ENCODE measurements at places on chromosomes 16 and 17. TPM values are rescaled to one million over a fixed set of nuclear protein-coding genes. Genes with fewer than 3 reads are reported as not detected.

- H3K4me1 ChIP-seq, result peaks cover 10% of the 10 kb centered on the region
- H3K27ac ChIP-seq, result no peak overlapping the region
- DNase-seq, result no peak
- H3K36me3 ChIP-seq, result no peaks in the 10 kb centered on the region
- H3K4me3 ChIP-seq, result no peak overlapping the region
- no peaks in the 10 kb centered on the region for H3K27me3 ChIP-seq
Observed at GRCh38 chr17:1331708-1332107, 52.2 kb downstream of the TRARG1 start.

- no peak for DNase-seq
- H3K27me3 ChIP-seq, result no peaks in the 10 kb centered on the region
- peaks cover 12% of the 10 kb centered on the region for H3K36me3 ChIP-seq
- H3K4me3 ChIP-seq, result no peak overlapping the region
Observed at GRCh38 chr16:67460168-67460567, 20.8 kb downstream of the ATP6V0D1 start.

GRCh38 chr17:48878920-48879898 is 13.4 kb upstream of the ATP5MC1 start:
- no peaks in the 10 kb centered on the region for H3K36me3 ChIP-seq
- H3K4me3 ChIP-seq, result no peak overlapping the region
- H3K27ac ChIP-seq, result no peak overlapping the region
- H3K4me1 ChIP-seq, result no peaks in the 10 kb centered on the region
- no peak for DNase-seq
- peaks cover 37% of the 10 kb centered on the region for H3K27me3 ChIP-seq

DNA sequence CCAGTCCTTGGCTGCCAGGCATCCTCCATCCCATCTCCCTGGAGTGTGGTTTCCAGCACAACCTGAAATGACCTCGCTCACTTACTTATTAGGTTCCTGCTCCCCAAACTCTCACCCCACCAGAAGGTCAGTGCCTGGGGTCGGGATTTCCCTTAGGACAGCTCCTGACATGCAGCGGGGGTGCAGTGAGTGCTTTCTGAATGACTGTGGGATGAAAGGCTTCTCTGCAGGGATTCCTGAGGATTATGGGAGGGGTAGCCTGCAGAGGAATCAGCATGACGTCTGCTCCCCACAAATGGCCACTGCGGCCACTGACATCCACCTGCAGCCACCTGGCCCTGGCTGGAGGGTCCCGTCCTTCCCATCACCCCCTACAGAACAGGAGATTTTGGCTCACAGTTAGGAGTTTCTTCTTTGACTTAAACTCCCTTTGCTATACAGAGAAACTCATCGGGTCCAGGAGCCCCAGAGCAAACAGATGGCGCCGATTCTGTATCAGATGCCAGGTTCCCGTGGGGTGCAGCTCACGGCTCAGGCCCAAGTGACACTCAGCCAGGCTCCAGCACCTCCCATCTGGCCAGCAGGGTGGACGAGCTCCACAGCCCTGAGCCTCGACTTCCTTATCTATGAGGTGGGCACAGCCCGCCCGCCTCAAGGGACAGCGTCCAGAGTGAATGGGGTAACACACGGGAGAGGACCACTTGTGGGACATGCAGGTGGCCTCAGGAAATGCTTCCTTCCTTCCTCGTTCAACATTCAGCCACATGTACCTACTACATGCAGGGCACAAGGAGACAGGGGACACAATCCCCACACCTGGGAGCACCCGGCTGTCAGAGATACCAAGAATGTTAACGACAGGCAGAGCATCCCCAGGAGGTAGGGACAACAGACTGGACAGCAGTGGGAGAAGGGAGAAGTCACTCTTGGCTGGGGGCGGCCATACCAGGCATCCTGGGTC is 69.8 kb downstream of the RMI2 start:
- DNase-seq, result no peak
- H3K27ac ChIP-seq, result no peak overlapping the region
- no peaks in the 10 kb centered on the region for H3K4me1 ChIP-seq
- H3K27me3 ChIP-seq, result no peaks in the 10 kb centered on the region

DNA sequence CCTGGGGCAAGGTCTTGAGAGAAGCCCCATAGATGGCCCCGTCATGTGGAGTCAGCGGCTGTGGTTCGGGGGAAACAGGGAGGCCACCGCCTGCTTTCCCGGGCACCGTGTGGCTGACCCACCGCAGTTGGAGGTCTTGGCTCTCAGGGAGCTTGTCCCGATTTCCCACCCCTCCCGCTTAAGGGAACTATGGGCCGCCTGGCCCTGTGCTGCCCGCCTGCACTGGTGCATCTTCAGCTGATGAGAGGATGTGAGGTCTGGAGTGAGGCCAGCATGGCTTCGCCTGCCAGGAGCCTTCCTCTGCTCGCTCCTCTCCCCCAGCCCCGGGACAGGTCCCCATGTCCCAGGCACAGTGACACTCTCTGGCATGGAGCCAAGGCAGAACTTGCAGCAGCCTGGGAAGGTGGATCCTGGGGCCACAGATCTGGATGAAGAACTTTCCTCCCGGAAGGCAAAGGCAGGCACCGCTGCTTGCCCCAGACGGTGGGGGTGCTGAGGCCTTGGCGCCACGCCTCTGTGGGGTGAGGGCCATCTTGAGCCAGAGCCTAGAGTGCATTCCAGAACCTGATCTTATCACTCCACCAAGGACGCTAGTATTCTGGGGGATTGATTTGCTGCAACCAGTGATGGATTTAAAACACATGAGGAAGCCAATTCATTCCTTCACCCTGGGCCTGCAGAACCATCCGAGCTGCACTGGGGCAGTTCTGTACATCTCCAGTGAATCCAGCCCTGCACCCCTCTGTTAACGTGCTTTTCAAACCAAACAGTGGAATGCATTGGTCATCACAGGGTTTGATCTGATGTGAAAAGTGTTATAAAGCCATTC is 178.6 kb upstream of the TNRC6C start:
- no peaks in the 10 kb centered on the region for H3K36me3 ChIP-seq
- H3K4me3 ChIP-seq, result no peak overlapping the region
- DNase-seq, result no peak

DNA sequence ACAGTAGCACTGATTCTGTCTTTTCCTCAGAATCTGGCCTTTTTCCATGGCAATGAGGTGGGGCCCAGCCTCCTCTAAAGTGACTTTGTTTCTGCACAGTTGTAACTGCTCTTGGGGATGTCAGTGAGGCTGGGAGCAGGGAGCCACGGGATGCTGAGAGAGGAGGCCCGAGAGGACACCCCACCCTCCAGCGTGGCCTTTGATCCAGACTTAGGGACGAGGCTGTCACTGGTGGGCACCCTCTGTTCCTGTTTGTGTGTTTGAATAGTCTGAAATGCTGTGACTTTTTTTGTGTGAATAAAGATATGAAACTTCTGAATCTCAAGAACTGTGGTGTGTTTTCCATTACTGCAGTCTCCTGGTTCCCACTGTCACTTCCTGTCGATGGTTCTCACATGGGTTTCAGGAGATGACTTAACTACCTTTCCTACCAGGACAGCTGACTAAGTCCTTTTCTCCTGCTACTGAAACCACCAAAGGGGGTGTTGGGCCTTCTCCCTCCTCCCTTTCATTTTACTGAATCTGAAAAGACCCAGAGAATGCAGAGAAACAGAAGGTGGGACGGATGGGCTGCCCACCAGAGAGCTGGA is 18.6 kb downstream of the KCTD2 start:
- no peak overlapping the region for H3K27ac ChIP-seq
- H3K27me3 ChIP-seq, result no peaks in the 10 kb centered on the region
- DNase-seq, result no peak

- no peaks in the 10 kb centered on the region for H3K27me3 ChIP-seq
- no peak for DNase-seq
- H3K4me3 ChIP-seq, result peak overlapping the region; percentile 18
- H3K4me1 ChIP-seq, result peaks cover 31% of the 10 kb centered on the region
- H3K27ac ChIP-seq, result no peak overlapping the region
- H3K36me3 ChIP-seq, result no peaks in the 10 kb centered on the region
Observed at GRCh38 chr17:27494192-27495091, 38.2 kb downstream of the KSR1 start.

DNA sequence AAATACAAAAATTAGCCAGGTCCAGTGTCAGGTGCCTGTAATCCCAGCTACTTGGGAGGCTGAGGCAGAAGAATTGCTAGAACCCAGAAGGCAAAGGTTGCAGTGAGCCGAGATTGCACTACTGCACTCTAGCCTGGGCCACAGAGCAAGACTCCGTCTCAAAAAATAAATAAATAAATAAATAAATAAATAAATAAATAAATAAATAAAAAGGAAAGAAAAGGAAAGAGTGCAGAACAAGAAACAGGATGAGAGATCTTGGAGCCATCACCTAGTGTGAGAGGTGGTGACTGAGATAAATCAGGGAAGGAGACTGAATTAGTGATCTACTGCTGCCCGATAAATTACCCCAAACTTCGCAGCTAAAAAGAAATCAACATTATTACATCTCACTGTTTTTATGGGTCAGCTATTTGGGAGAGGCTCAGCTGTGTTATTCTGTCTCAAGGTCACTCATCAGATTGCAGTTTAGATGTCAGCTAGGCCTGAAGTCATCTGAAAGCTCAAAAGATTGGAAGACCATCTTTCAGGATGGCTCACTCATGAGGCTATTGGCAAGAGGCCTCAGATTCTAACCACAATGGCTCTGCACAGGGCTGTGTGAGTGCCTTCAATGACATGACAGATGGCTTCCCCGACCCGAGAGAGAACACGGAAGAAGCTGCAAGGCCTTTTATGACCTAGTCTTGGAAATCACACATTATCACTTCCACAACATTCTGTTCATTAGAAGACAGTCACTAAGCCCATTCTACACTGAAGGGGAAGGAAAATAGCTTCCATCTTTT is 66.4 kb downstream of the CMC2 start:
- peaks cover 13% of the 10 kb centered on the region for H3K4me1 ChIP-seq
- DNase-seq, result peak; percentile 74
- no peaks in the 10 kb centered on the region for H3K27me3 ChIP-seq
- no peak overlapping the region for H3K4me3 ChIP-seq
- no peak overlapping the region for H3K27ac ChIP-seq

GRCh38 chr17:72142614-72143013 is 21.8 kb downstream of the SOX9 start:
- H3K4me1 ChIP-seq, result no peaks in the 10 kb centered on the region
- no peak overlapping the region for H3K4me3 ChIP-seq
- H3K27ac ChIP-seq, result no peak overlapping the region
- DNase-seq, result no peak
- H3K27me3 ChIP-seq, result no peaks in the 10 kb centered on the region

- no peak overlapping the region for H3K4me3 ChIP-seq
- no peak overlapping the region for H3K27ac ChIP-seq
- DNase-seq, result no peak
- peaks cover 19% of the 10 kb centered on the region for H3K4me1 ChIP-seq
- no peaks in the 10 kb centered on the region for H3K27me3 ChIP-seq
- no peaks in the 10 kb centered on the region for H3K36me3 ChIP-seq
Observed at GRCh38 chr16:57044931-57045693, 47.3 kb upstream of the CPNE2 start.

DNA sequence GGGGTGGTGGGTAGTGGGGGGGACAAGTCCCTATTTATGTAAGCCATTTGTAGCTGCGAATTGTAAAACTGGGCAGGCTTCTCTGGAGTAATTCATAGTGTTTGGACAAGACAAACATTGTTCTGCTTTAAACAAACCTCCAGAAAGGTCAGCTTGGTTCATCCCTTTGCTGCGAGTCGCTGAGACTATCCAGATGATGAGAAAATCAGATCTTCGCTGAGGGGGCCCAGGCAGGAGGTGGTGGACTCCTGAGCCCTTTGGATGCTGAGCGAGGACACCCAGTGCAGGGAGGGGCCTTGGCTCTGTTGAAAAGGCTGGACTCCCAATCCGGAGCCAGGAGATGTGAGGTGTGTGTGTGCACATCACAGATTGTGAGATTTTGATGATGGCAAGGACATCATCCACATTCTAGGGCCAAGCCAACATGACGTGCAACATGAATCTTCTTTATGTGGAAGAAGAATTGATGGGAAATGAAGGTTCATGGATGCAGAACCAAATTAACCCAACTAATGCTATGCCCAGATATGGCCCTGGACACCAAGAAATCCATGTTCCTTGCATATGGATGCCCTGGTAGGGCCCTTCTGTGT is 15.0 kb upstream of the NTN1 start:
- no peak overlapping the region for H3K4me3 ChIP-seq
- peaks cover 44% of the 10 kb centered on the region for H3K4me1 ChIP-seq
- no peaks in the 10 kb centered on the region for H3K27me3 ChIP-seq
- peak overlapping the region; percentile 59 for H3K27ac ChIP-seq
- DNase-seq, result no peak

DNA sequence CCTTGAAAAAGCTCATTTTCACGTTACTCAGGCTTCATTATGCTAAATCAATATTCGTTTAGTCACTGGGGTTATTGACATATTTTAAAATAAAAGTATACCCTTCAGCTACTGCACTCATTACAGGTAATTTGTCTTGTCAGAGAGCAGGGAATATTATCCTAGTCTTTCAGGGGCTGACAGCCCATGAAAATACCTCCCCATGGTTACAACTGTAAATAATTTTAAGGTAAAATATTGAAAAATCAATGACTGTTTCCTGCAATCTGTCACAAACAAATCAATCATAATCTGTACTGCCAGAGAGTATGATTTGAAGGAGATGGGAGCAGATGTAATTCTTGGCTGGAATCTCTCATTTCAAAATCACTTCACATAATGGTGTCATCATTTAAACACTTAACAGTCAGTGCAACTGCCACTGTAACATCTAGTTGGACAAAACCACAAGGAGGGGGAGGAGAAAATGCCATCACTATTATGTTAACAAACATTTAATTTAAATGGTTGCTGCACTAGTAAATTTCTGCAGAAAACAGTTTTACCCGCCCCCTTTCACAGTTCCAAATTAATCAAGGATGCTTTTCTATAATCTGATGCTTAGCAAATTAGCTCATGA is 9.3 kb upstream of the IRX5 start:
- no peak overlapping the region for H3K4me3 ChIP-seq
- H3K27me3 ChIP-seq, result peaks cover 13% of the 10 kb centered on the region
- DNase-seq, result no peak
- no peaks in the 10 kb centered on the region for H3K4me1 ChIP-seq
- H3K27ac ChIP-seq, result no peak overlapping the region

GRCh38 chr16:23840310-23840709 is 4.5 kb downstream of the PRKCB start:
- no peaks in the 10 kb centered on the region for H3K36me3 ChIP-seq
- no peak overlapping the region for H3K4me3 ChIP-seq
- H3K27me3 ChIP-seq, result peaks cover 36% of the 10 kb centered on the region
- no peak overlapping the region for H3K27ac ChIP-seq

DNA sequence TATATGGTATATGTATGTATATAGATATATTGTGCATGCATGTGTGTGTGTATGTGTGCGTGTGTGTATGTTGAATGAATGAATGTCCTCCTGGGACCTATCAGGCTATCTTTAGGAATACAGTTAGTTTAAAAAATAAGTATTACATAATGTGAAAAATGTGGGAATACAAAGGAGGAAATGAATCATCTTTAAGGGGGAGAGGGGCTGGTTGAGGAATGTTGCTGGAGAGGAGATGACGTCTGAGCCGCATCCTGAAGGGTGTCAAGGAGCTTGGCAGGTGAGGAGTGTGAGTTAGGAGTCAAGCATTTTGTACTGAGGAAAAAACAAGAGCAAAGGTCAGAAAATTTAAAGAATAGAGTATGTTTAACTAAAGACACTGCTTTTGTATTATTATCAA is 62.4 kb upstream of the NLK start:
- H3K27ac ChIP-seq, result no peak overlapping the region
- no peaks in the 10 kb centered on the region for H3K27me3 ChIP-seq
- H3K4me3 ChIP-seq, result no peak overlapping the region

HOXB3 gene
- total RNA-seq, result 34.9 TPM

TBC1D3K gene
- not detected for total RNA-seq

ZNF423 gene
- 8.7 TPM for total RNA-seq

TMEM100 gene
- total RNA-seq, result 9.5 TPM

CD300LB gene
- total RNA-seq, result not detected

KCNJ18 gene
- not detected for total RNA-seq

CDRT15L2 gene
- total RNA-seq, result not detected

KRT39 gene
- total RNA-seq, result not detected

HYDIN gene
- 0.32 TPM for total RNA-seq
